GM06990 (cell line): ENCODE measurements at places on chromosomes 5 and 9.

- no peak for DNase-seq
Observed at GRCh38 chr9:76150013-76150412, 244.2 kb downstream of the RFK start.

DNA sequence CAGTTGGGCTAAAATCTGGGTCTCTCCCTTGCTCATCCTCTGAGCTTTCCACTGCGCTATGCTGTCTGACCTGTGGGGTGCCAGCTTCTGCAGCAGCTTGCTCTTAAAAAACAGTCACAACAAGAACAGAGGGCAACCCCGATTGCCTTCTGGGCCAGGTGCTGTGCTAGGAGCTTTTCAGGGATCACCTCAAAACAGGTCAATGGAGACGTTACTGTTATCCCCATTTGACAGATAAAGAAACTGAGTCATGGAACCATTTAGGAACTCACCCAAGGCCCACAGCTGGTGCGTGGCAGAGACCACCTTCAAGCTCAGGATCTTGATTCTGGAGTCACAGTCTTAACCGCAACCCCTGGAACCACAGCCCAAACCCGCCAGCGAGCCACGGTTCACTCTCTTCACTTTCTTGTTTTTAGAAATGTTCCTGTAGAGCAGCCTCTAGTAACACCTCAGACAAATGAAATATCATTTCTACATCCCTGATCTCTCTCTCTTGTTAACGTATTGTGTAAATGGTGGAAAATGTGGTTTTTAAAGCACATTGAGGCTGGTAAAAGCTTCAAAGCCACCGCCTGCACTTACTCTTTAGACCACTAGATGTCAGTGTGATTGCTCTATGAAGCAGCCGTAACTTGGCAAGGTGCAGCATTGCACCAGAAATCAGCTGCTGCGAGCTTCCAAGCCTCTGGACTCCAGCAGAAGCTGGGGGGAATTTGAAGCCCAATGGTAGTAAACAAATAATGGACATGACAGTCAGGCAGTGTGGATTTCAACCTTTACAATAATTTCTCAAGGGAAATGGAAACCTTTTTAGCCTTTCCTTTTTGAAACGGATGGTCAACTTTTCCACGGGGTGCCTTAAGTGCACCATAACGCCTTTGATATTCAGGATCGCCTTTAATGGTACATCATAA, 1.7 kb downstream of the FYB1 start:
- DNase-seq: peak; percentile 23

DNA sequence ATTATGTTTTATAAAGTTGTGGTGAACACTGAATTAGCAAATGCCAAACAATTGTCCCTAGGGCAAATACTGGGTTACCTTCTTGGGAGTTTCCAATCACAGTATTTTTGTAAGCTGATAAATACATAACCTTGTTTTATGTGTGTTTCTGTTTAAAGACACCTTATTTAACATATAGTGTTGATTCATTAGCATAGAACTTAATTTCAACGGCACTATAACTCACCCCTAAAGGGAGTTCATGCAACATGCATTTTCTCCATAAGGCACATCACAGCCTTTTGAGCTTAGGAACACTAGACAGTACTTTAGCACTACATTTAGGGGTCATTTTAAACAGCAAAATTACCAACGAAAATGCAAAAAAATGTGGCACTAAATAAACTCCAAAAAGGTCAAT, 74.2 kb upstream of the TYRP1 start:
- no peak for DNase-seq

DNA sequence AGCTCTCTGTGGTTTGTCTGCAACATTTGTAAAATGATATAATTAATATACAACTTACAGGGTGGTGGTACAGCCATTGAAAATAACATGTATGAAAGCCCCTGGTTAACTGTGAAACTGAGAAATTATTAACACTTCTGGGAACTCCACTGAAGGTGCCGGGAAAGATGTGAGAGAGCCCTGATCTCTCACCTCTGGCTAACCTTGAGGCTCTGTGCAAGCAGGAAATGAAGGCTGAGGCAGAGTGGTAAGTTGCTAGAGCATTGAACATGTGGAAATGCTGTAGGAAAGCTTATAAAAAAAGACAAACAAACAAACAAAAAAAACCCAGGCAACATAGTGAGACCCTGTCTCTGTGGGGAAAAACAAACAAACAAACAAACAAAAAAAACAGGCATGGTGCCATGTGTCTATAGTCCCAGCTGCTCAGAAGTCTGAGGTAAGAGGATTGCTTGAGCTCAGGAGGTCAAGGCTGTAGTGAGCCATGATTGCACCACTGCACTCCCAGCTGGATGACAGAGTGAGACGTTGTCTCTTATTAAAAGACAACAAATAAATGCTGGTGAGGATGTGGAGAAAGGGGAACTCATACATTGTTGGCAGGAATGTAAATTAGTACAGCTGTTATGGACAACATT, 7.5 kb downstream of the CATSPER3 start:
- DNase-seq: no peak
